ENCODE measurements at places on chromosomes 12 and 14. TPM values are rescaled to one million over a fixed set of nuclear protein-coding genes. Genes with fewer than 3 reads are reported as not detected.

DNA sequence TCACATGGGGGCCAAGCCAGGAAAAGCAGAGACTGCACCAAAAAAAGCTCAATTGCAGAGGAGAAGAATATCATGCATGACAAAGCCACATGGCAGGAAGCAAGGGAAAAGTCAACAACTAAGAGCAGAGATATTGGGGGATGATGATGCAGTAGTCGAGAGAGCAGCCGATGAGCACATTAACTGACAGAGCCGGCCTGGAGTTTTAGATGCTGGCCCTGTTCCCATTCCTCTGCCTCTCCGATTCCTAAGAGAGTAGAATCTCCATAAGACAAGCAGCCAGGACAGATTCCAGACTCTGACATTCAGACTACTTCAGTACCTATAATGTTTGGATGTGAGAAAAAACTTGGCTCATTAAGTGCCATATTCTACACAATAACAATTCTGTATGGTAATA lies 155.9 kb downstream of the KCNH5 start:
- no peak for DNase-seq

DNA sequence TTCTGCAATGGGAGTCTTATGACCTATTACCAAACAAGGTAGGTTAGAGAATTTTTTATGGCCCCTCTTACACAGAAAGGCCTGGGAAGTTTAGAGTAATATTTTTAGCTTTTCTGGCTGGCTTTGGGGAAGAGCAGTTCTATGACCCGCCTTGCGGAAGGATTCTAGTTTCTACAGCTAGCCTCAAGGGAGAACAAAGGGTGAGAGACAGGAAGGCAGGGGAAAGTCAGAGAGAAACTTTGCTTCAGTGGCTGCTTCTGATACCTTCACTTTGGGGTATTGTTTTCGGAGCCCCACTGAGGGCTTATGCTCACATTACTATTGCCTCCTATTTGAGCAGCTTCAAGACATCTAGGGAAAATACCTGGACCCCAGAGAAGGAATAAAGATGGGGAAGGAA lies 80.7 kb upstream of the NUDT4 start:
- no peak for DNase-seq

The DTX1 gene
- 535 TPM for total RNA-seq

DNA sequence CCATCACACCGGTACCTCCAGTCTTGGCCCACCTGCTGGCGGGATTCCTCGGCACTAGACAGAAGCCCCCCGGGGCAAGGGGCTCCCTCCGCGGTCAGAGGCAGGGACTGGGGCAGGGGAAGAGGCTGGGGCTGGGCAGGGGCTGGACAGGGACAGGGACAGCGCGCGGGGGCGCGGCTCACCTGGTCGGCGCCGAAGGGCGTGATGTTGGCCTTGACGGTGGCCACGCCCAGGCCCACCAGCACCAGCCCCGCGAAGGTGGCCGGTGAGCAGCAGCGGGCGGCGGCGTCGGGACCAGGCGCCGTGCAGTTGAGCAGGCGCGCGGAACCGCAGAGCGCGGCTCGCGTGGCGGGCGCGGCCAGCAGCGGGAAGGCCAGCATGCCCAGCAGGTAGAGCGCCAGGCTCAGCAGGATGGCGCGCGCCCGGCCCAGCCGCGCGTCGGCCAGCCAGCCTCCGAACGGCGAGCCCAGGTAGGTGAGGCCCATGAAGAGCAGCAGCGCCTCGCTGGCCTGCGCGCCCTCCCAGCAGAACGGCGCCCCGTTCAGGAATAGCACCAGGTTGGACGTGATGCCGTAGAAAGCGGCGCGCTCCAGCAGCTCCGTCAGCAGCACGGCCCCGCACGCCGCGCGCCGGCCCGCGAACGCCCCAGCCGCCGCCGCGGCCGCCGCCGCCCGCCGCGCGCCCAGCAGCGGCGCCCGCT lies 392 bp downstream of the SLC15A4 start:
- DNase-seq, result no peak

The IL26 gene
- not detected for total RNA-seq

GRCh38 chr12:76410781-76411180 lies 62.6 kb upstream of the BBS10 start:
- no peak for DNase-seq

The FBXL14 gene
- total RNA-seq, result 33.4 TPM

GRCh38 chr14:36655963-36656686 lies 5.5 kb upstream of the PAX9 start:
- peak; percentile 40 for DNase-seq

GRCh38 chr14:64478634-64479250 lies 13.4 kb downstream of the AKAP5 start:
- peak; percentile 46 for DNase-seq

DNA sequence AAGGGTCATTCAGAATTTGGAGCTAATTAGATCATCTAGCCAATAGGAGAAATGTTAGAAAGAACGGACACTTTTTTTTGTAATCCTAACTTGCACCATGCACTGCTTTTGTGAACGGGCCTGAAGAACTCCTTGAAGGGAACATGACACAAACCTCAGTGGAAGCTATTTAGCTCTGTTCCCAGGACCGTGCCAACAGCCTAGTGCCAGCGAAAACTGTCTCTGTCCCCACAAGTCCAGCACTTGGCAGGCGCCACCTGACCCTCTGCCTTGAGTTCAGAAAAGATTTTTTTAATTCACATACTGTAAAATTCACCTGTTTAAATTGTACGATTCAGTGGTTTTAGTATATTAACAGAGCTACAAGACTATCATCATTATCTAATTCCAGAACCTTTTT lies 31.3 kb upstream of the KCNA5 start:
- no peak for DNase-seq

DNA sequence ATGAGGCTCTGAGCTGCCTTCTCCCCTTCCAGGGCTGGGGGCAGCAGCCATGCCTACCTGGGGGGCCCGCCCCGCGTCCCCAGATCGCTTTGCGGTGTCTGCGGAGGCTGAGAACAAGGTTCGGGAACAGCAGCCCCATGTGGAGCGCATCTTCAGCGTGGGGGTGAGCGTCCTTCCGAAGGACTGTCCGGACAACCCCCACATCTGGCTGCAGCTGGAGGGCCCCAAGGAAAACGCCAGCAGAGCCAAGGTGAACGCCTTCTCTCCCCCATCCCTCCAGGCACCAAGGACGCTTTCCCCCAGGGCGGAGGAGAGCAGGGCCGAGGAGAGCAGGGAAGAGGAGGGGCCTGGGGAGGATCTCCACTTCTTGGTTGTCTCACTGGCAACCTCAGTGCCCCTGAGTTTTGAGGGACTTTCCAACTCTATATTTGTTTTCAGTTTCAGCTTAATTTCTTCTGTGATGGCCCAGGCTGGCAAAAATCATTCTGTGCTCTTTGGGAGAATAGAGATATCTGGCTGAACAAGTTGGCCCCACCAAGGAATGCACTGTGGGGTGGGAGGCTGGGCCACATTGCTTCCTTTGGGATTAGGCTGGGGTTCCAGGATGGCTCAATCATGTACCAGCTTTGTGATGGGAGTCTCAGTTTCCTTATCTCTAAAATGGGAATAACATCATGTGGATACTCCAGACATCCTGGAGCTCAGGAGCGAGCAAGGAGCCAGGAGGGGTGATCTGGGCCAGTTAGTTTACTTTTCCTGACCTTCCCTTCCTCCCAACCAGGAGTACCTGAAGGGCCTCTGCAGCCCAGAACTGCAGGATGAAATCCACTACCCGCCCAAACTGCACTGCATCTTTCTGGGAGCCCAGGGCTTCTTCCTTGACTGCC lies 1.2 kb downstream of the KHNYN start:
- peak; percentile 63 for DNase-seq

The SAMD15 gene
- 0.70 TPM for total RNA-seq

The LRRC43 gene
- total RNA-seq, result not detected

The BORCS5 gene
- 25.3 TPM for total RNA-seq

The SPSB2 gene
- 8.5 TPM for total RNA-seq

DNA sequence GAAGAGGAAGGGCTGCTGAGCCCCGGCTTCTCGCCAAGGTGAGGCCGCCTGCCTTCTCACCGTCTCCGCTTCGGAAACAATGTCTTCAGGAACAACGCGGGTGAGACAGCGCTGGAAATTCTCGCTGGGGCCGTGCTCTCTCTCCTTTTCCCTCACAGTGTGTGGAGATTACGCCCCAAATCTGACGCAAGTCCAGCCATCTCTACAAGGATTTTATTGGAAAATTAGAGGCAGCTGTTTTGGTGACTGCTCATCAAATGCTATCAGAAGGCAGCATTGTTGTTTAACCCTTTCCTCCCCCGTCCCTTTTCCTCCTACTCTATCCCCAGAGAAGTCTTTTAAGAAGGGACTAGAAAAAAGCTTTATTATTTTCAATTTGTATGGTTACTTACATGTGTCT lies 53.5 kb downstream of the PIWIL1 start:
- DNase-seq, result no peak

DNA sequence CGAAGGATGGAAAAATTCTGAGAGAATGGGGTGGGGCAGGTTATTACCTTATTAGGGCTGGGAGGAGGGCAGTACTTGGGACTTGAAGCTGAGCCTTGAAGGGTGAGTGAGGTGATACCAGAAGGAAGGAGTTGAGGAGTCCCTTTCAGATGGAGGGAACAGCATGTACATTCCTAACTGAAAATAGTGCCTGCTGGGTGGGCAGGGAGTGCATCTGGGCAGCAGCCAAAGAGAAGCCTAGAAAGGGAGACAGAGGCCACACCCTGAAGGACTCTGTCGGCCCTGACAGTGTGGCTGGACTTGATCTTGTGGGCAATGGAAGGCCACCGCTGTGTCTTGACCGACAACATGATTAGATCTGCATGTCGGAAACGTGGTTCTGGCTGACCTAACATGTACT lies 147.6 kb downstream of the NDUFA12 start:
- DNase-seq, result no peak

DNA sequence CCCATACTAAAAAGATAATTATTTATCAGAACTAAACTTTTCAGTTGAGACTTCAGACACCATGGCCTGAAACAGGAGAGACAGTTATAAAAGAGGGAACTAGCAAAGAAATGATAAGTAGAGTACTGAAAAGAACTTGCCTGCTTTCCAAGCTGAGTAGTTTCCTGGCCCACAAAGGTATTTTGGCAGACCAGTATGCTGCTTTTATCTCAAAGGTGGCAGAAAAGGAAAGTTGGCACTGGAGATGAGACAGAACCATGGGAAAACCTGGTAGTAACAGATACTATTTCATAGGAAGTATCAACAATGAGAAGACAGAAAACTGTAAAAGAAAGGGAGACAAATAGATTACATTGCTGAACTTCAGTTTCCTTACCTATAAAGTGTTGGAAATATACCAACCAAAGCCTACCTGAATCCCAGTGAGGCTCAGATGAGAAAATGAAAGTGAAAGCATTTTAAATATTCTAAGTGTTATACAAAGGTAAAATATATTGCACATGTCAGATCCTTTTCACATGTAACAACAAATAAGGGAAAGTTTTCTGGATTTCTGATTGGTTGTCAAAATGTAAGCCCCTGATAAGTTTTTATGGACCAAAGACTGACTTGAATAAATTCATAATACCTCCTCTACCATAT lies 155.3 kb upstream of the FSCB start:
- no peak for DNase-seq

DNA sequence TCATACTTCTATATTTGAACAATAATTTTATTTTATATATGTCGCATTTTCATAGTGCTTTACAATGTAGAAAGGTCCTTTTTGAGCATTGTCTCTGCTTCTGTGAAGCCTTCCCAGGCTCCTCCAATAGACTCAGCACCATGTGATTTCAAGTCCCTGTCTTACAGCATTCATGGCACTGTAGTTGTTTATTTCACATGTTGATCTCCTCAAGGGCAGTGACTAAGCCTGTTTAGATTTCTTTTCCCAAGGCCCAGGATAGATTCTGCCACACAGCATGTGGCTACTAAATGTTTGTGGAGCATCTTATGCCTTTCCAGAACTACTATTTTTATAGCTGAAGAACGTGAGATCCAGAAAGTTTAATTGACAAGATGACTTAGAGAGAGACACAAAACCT lies 391.7 kb downstream of the TMEM117 start:
- no peak for DNase-seq

The BDKRB2 gene
- total RNA-seq, result 0.18 TPM

- peak; percentile 76 for DNase-seq
Measured at GRCh38 chr12:110010853-110011723, 11.9 kb downstream of the ANKRD13A start.

DNA sequence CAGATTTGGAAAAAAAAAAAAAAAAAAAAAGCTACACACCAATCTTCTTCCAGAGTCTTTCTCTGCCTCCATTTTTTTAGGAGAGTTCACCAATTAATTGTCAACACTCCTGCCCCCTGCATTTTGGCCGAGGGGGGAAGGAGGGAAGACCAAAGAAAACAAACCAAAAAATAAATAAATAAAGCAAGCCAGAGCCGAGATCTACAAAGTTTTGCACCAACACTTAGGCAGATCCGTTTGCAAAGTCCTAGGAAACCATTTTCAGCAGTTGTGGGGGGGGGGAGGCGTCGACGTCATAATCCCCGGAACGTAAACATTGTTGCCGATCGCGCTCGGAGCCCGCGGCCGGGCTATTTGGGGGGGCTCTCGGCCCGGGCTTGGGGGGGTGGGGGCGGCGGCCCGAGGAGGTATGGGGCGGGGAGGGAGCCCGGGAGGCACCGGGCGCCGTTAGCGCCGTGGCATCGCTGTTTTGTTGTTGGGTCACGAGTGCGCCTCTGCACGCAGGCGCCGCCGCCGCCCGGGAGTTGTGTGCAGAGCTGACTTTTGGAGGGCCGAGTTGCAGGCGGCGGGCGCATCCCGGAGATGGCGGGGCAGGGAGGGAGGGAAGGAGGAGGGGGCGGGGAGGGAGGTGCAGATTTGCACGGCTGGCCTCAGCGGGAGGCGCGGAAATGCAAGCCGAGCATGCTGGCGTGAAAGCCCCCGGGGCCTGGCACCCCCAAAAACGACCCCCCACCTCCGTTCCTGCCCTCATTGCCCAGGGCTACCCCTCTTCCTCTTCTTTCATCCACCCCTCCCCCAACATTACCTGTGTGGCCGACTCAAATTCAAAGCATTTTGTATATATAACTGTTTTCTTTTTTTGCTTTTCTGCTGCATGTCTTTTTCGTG lies 598 bp downstream of the KDM2B start:
- DNase-seq, result peak; percentile 77

- no peak for DNase-seq
Measured at GRCh38 chr14:32707742-32708500, 230.8 kb upstream of the NPAS3 start.

- DNase-seq, result no peak
Measured at GRCh38 chr14:101064121-101064661, 160.7 kb upstream of the RTL1 start.

The TAS2R8 gene
- total RNA-seq, result not detected

The SYCP3 gene
- total RNA-seq, result 0.36 TPM

DNA sequence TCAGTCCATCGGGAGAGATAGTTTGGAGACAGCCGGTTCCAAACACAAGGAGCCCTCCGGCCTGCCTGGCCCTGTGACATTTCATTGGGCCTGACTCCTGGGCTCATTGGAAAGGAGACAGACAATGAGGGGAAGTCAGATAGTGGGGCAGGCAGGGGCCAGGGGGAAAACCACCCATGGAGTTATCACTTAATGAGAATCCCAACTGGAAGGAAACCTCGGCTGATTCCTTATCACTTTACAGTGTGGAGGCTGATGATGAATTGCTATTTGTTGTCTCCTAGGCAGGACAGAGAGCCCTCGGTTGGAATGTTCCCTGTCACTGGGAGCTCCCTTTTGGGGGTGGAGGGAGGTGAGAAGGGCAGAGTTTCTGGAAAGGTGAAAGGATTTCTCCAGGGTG lies 44.4 kb downstream of the TBX5 start:
- no peak for DNase-seq

- DNase-seq, result no peak
Measured at GRCh38 chr14:65850429-65851135, 438.1 kb downstream of the FUT8 start.

The CLEC14A gene
- total RNA-seq, result not detected

The NANOG gene
- total RNA-seq, result not detected

The PLCZ1 gene
- not detected for total RNA-seq

The DIO2 gene
- not detected for total RNA-seq

The ASCL1 gene
- not detected for total RNA-seq
